ENCODE measurements at places on chromosomes 5 and 9. TPM values are rescaled to one million over a fixed set of nuclear protein-coding genes. Genes with fewer than 3 reads are reported as not detected.

GRCh38 chr5:127826011-127826410 is 122.8 kb downstream of the CCDC192 start:
- DNase-seq = no peak
- H3K4me3 ChIP-seq = no peak overlapping the region
- H3K36me3 ChIP-seq = no peaks in the 10 kb centered on the region
- no peak overlapping the region for H3K27ac ChIP-seq
- no peaks in the 10 kb centered on the region for H3K4me1 ChIP-seq

DNA sequence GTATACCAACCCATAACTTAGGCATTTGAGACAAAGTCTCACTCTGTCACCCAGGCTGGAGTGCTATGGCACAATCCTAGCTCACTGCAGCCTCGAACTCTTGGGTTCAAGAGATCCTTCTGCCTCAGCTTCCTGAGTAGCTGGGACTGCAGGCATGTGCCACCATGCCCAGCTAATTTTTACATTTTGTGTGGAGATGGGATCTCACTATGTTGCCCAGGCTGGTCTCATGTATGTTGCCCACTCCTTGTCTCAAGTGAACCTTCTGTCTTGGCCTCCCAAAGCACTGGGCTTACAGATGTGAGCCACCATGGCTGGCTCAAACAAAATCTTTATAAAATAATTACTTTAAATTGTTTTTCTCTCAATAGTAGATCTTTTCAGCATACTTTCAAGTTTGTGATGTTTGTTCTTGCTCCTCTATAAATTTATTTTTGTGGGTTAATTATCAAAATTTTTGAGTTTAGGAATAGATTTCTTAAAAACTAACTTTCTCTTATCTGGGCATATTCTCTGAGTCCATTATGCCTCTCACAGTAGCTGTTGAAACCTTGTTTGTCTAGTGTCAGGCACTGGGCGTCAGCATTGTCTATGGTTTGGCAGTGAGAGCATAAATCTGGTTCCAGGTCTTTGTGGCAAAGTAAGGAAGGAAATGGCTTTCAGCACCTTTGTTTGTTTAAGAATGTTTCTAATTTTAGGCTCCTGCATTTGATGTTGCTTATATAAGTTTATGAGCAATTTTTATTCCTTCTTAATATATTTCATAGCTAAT is 38.7 kb downstream of the NLN start:
- H3K4me3 ChIP-seq = no peak overlapping the region
- DNase-seq = no peak

- no peak overlapping the region for H3K27ac ChIP-seq
- no peak for DNase-seq
- H3K27me3 ChIP-seq = no peaks in the 10 kb centered on the region
Observed at GRCh38 chr5:124054564-124054963, 542.6 kb downstream of the CSNK1G3 start.

Gene SLC6A18
- not detected for total RNA-seq

DNA sequence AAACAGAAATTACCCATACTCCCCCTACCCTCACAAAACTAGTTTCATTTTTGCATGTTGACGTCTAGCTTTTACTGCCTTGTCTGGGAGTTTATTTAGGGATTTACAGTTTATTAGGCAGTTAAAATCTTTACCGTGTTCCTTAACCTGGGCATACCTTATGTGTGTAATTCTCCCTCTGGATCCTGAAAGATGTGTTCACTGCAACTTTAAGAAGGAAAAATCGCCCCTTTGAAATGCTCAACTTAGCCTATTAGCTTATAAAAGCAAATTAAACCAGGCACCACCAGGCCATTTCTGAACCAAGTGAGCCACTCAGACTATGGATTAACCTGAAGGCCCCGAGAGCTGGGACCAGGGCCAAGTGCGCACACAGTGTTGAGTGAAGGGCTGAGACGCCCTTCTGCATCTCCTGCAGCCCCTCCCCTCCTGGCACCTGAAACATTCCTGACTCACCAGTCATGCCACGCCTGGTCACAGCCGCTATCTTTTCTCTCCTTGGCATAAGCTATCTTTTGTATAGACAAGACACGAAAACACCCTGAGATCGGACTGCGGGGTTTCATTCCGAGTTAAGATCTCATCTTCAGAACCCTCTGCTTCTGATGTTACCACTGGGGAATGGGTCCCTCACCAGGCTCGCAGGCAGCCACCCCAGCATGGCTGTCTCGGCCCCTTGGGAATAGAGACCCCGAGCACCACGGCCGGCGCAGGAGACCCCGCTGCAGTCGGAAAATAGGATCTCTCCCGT is 111.9 kb downstream of the ROR2 start:
- DNase-seq = peak; percentile 44
- H3K4me3 ChIP-seq = no peak overlapping the region
- 0 out of 3 replicates have a peak, but pooled peaks cover 3% of the 10 kb centered on the region for H3K36me3 ChIP-seq
- no peaks in the 10 kb centered on the region for H3K27me3 ChIP-seq
- no peak overlapping the region for H3K27ac ChIP-seq

GRCh38 chr9:2570615-2571479 is 50.7 kb upstream of the VLDLR start:
- H3K27ac ChIP-seq = no peak overlapping the region
- no peaks in the 10 kb centered on the region for H3K36me3 ChIP-seq
- H3K27me3 ChIP-seq = no peaks in the 10 kb centered on the region
- H3K4me3 ChIP-seq = no peak overlapping the region
- DNase-seq = peak; percentile 17
